ENCODE measurements at places on chromosomes 7 and 10.

DNA sequence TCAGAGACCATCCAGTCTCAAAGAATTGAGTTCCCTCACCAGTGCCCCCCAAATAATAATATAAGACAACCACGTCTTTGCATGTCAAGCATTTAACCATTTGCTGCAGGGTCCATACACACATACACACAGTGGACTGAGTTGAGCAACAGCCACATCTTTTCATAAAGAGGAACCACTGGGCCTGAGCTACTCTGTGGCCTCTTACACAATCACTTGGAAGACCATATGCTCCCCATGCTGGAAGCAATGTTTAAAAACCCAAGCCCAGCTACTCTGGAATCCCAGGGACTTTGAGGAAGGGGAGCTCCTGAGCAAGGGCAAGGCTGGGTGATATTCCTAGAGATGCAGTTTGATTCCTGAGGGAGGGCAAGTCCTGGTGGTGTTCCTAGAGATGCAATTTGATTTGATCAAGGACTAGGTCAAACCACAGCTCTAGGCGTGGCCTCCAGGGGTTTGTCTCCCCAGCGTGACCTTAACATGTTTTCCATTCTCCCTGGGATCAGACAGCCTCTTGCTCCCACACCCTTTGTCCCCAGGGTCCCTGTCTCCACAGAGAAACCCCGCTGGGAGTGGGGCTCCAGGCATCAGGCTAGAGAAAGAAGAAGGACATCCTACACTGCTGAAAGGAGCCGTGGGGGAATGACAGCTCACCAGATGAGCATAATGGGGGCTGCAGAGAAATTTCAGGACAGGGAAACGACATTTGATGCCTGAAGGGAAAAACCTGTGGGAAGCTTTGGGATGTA is 376.2 kb upstream of the MGMT start:
- no peak for DNase-seq

- no peak for DNase-seq
These were observed 42.9 kb downstream of the CCDC186 start for GRCh38 chr10:114131094-114131493.

- no peak for DNase-seq
These were observed 429.0 kb upstream of the MTPN start for GRCh38 chr7:136405931-136406777.

- DNase-seq = no peak
These were observed 17.9 kb downstream of the HECW1 start for GRCh38 chr7:43130347-43130746.

GRCh38 chr7:127946111-127946510 is 85.1 kb downstream of the LRRC4 start:
- DNase-seq = no peak

DNA sequence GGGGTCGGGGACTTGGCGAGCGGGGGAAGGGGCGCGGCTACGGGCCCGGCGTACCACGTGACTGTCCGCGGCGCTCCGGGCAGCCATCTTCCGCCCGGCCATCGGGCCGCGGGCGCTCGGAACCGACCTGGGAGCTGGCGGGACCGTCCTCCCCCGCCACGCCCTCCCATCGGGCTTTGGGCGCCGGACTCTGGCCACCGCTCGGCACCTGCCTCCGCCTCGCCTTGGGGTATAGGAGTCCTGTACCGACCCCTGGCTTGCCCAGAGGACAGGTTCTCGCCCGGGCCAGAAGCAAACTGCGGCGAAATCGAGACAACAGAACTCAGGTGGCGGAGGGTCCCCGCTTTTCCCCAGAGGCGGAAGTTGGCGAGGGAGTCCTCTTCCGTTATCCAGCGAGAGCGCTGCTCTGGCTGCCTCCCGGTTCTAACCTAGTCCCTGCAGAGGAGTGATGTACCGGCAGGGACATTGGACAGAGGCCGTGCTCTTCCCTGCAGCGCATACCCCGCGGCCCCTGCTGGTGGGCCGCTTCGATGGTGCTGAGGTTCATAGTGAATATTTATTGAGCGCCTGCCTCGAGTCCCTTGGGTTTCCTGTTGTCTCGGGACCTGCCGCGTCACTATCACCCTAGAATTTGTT is 1.2 kb upstream of the SGMS1 start:
- peak; percentile 60 for DNase-seq

GRCh38 chr7:69309601-69310000 is 288.7 kb upstream of the AUTS2 start:
- no peak for DNase-seq

DNA sequence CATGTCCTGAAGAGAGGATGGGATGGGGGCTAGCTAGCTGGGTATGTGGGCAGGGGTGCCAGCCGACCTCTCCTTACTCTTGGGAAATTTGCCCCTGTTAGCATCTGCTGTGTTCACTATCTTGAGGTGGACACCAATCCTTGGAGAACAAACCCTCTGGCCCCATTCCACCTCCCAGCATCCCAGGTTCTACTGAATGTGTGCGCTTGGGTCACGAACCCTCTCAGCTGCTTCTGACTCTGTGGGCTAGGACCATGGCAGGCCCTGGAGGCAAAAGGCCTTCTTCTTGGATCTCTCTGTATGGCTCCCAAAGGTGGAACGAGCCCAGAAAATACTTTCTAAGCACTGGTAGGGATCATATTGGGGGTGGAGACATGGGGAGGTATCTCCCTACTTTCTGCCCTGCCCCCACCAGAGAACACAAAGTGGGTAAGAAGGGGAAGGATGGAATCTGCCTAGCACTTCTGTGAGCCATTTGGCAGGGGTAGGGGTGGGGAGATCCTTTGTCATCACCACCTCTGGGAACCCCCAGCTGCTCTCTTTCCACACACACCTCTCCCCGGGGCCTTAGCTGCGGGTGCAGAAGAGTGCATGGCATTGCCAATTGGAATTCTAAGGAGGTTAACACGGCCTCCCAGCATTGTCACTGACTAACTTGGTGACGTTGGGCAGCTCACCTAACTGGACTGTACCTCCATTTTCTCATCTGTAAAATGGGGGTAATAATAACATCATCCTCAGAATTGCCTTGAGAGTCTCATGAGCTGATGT is 7.7 kb downstream of the UNC5B start:
- no peak for DNase-seq

GRCh38 chr7:17501441-17502212 is 203.2 kb downstream of the AHR start:
- no peak for DNase-seq

GRCh38 chr10:61285749-61286148 is 167.4 kb downstream of the TMEM26 start:
- DNase-seq = no peak

GRCh38 chr10:113384181-113384580 is 168.7 kb upstream of the HABP2 start:
- no peak for DNase-seq

All from activated CD8-positive, alpha-beta memory T cell treated with anti-CD3 and anti-CD28 coated beads for 48 hours (primary cell).